ENCODE measurements at places on chromosomes 1 and 21. TPM values are rescaled to one million over a fixed set of nuclear protein-coding genes. Genes with fewer than 3 reads are reported as not detected.

SPATA1 gene
- 1.7 TPM for total RNA-seq

GRCh38 chr21:17799414-17800164 is 19.6 kb downstream of the C21orf91 start:
- peaks cover 29% of the 10 kb centered on the region for H3K4me1 ChIP-seq
- no peak overlapping the region for H3K4me3 ChIP-seq
- H3K27me3 ChIP-seq, result no peaks in the 10 kb centered on the region
- DNase-seq, result no peak
- H3K36me3 ChIP-seq, result no peaks in the 10 kb centered on the region

DNA sequence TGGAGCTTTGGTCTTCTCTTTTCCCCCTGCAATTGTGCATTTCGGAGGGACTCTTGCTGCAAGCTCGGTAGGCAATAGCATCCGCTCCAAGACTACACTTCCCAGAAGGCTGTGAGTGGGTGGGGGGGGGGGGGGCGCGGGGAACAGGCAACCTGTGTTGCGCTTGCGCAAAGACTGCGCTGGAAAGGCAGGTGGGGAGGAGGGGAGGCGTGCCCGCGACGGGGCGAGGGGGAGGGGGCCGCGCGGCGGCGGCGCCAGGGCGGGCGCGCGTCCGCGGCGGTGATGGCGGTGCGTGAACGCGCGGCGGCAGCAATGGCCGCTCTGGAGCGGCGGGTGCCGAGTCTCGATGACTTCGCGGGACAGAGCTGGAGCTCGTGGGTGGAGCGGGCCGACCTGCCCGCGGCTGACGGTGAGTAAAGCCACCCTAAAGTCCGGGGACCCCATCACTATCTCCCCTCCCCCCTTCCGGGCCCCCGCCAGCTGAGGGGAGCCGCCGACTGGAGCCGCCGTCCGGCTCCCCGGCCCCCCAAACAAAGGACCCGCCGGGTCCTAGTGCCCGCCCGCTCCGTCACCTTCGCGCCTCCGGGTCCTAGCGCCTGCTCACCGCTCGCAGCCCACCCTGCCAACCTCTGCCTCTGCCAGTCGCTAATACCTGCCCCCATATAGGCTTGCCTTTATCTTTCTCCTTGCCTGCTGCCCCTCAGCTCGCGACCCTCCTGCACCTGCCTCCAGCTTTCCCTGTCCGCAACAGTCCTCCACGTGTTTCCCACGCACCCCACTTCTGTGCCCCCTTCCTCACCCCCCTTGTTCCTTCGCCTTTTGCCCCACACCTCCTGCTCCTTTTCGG is at the start of gene ATXN7L2:
Gene ATXN7L2, plus strand, starts transcription at position 234 of the 847 bp plus-strand sequence. Its CDS starts 49 bp downstream, at position 283.
- DNase-seq, result peak; percentile 91
- H3K27me3 ChIP-seq, result no peaks in the 10 kb centered on the region
- peaks cover 18% of the 10 kb centered on the region for H3K4me1 ChIP-seq
- H3K36me3 ChIP-seq, result no peaks in the 10 kb centered on the region
- peak within 1 kb of the TSS; percentile 96 for H3K27ac ChIP-seq

GRCh38 chr1:154726896-154727753 is 119.1 kb upstream of the ADAR start:
- H3K27me3 ChIP-seq, result no peaks in the 10 kb centered on the region
- no peak for DNase-seq
- no peak overlapping the region for H3K4me3 ChIP-seq
- H3K27ac ChIP-seq, result no peak overlapping the region
- H3K36me3 ChIP-seq, result no peaks in the 10 kb centered on the region
- H3K4me1 ChIP-seq, result peaks cover 14% of the 10 kb centered on the region

PAPPA2 gene
- total RNA-seq, result 0.10 TPM

- H3K4me3 ChIP-seq, result no peak overlapping the region
- H3K36me3 ChIP-seq, result no peaks in the 10 kb centered on the region
- H3K4me1 ChIP-seq, result no peaks in the 10 kb centered on the region
- H3K27me3 ChIP-seq, result no peaks in the 10 kb centered on the region
Observed at GRCh38 chr21:16322454-16322853, 592.7 kb downstream of the USP25 start.

DNA sequence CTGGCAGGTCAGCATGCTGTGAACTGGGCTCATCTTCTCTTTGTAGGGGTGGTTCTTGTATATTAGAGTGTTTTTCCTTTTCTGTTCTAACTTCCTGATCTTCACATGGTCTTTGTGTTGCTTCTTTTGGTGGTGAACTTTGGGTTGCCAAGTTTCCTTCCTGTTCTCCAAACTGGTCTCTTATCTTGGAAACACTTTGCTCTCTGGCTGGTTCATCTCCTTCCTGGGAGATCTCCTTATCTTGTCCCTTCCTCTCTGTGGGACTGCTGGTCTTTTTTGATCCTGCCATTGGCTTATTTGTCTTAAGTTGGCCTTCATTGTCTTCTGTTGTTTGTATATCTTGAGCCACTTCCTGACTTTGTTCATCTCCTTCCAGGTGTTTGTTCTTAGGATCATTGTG is 2.1 kb downstream of the TCHHL1 start:
- H3K27ac ChIP-seq, result no peak overlapping the region
- no peaks in the 10 kb centered on the region for H3K36me3 ChIP-seq
- H3K4me1 ChIP-seq, result no peaks in the 10 kb centered on the region
- H3K27me3 ChIP-seq, result no peaks in the 10 kb centered on the region
- DNase-seq, result no peak
- H3K4me3 ChIP-seq, result no peak overlapping the region

- no peak for DNase-seq
- no peaks in the 10 kb centered on the region for H3K27me3 ChIP-seq
- peaks cover 14% of the 10 kb centered on the region for H3K4me1 ChIP-seq
Observed at GRCh38 chr1:5513179-5513578, 479.0 kb downstream of the NPHP4 start.

- no peaks in the 10 kb centered on the region for H3K4me1 ChIP-seq
- H3K36me3 ChIP-seq, result no peaks in the 10 kb centered on the region
- H3K4me3 ChIP-seq, result no peak overlapping the region
- H3K27me3 ChIP-seq, result no peaks in the 10 kb centered on the region
Observed at GRCh38 chr1:202088206-202088605, 34.5 kb upstream of the GPR37L1 start.

FOXO6 gene
- 0.61 TPM for total RNA-seq

NPHS2 gene
- total RNA-seq, result not detected

GRCh38 chr1:109619576-109620400 is at the start of the genes AMPD2 and GNAT2:
Gene AMPD2 (plus strand): TSS chr1:109619837. CDS start chr1:109621176, 1,339 bp downstream.
Gene GNAT2 (minus strand): TSS chr1:109619616. CDS start chr1:109612870, 6,746 bp downstream.
- peak within 1 kb of the TSS; percentile 76 for H3K4me3 ChIP-seq
- no peaks in the 10 kb centered on the region for H3K27me3 ChIP-seq
- peak; percentile 90 for DNase-seq
- no peaks in the 10 kb centered on the region for H3K36me3 ChIP-seq

RAB13 gene
- total RNA-seq, result 33.9 TPM

GSTM3 gene
- 15.1 TPM for total RNA-seq

DNA sequence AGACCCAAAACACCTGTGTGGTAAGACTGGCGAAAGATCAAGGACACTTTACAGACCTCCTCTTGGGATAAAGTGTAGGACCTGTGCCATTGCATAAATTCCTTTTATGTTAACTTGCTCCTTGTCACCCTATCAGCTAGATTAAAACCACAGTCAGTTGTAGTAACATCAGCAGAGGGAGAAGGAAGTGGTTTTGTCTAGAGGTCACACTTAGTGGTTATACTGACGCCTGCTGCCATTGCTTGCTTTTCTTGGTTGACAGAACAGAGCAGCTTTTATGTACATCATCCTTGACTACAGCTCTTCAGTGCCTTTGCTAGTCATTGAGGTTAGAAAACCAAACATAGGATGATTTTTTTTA is 101.4 kb downstream of the PBX1 start:
- no peak for DNase-seq
- no peaks in the 10 kb centered on the region for H3K27me3 ChIP-seq
- H3K36me3 ChIP-seq, result no peaks in the 10 kb centered on the region
- peak overlapping the region; percentile 2 for H3K27ac ChIP-seq
- peaks cover 22% of the 10 kb centered on the region for H3K4me1 ChIP-seq
- H3K4me3 ChIP-seq, result no peak overlapping the region

GRCh38 chr1:241253471-241253870 is 103.5 kb downstream of the RGS7 start:
- H3K27ac ChIP-seq, result no peak overlapping the region
- no peak for DNase-seq
- H3K27me3 ChIP-seq, result no peaks in the 10 kb centered on the region
- no peaks in the 10 kb centered on the region for H3K36me3 ChIP-seq

GRCh38 chr1:58709540-58710175 is 9.8 kb upstream of the MYSM1 start:
- no peak for DNase-seq
- no peaks in the 10 kb centered on the region for H3K36me3 ChIP-seq
- H3K4me3 ChIP-seq, result no peak overlapping the region
- no peaks in the 10 kb centered on the region for H3K27me3 ChIP-seq
- no peaks in the 10 kb centered on the region for H3K4me1 ChIP-seq

DNA sequence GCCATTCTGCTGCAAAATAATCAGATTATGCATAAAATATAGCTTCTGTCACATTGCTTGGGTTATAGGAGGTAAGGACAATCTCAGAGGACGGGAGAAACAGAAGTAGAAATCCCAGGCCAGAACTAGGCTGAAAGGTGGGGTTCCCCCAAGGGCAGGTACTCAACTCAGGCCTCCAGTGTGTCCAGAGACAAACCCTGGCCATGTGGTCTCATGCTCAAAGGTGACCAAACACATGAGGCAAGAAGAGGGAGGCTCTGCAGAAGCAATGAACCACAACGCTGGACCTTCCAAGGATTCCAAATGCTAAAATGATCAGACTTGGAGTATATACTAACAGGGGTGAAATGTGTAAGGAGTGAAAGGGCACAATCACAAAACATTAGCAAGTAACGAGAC is 103.8 kb downstream of the DMRTB1 start:
- H3K4me3 ChIP-seq, result no peak overlapping the region
- no peaks in the 10 kb centered on the region for H3K4me1 ChIP-seq
- no peak overlapping the region for H3K27ac ChIP-seq

KIRREL1 gene
- 27.2 TPM for total RNA-seq

- no peak for DNase-seq
- H3K4me1 ChIP-seq, result no peaks in the 10 kb centered on the region
- no peak overlapping the region for H3K4me3 ChIP-seq
- H3K36me3 ChIP-seq, result no peaks in the 10 kb centered on the region
Observed at GRCh38 chr1:12112711-12113161, 49.6 kb downstream of the TNFRSF8 start.

SHISAL2A gene
- not detected for total RNA-seq

SPAG17 gene
- 6.8 TPM for total RNA-seq

NBPF4 gene
- total RNA-seq, result not detected

- H3K36me3 ChIP-seq, result no peaks in the 10 kb centered on the region
- DNase-seq, result no peak
- H3K4me1 ChIP-seq, result no peaks in the 10 kb centered on the region
- no peak overlapping the region for H3K27ac ChIP-seq
- H3K27me3 ChIP-seq, result no peaks in the 10 kb centered on the region
Observed at GRCh38 chr1:246311461-246311860, 195.6 kb downstream of the SMYD3 start.

LEMD1 gene
- total RNA-seq, result 1.1 TPM

KRTAP19-1 gene
- not detected for total RNA-seq

GJA8 gene
- total RNA-seq, result not detected

DNM3 gene
- 30.4 TPM for total RNA-seq

CA6 gene
- total RNA-seq, result not detected

DNA sequence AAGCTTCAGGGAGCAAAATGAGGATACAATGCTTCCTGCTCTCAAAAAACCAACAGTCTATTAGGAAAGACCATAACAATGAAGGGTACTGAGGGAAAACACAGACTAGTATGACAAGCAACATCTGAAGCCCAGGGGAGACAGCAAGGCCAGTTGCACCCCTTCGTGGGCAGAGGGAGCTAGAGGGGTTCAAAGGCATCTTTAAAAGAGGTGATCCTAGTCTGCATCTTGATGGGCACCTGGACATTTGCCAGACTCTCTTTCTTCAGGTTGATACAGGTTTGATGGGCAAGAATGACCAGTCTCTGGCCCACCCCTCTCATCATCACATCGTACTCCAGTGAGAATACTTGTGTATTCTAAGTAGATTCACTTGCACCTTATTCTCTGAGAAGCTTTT is 177.7 kb downstream of the VAV3 start:
- H3K36me3 ChIP-seq, result no peaks in the 10 kb centered on the region
- peak; percentile 27 for DNase-seq
- no peak overlapping the region for H3K4me3 ChIP-seq
- H3K27ac ChIP-seq, result peak overlapping the region; percentile 27
- H3K27me3 ChIP-seq, result no peaks in the 10 kb centered on the region
- peaks cover 33% of the 10 kb centered on the region for H3K4me1 ChIP-seq

DNA sequence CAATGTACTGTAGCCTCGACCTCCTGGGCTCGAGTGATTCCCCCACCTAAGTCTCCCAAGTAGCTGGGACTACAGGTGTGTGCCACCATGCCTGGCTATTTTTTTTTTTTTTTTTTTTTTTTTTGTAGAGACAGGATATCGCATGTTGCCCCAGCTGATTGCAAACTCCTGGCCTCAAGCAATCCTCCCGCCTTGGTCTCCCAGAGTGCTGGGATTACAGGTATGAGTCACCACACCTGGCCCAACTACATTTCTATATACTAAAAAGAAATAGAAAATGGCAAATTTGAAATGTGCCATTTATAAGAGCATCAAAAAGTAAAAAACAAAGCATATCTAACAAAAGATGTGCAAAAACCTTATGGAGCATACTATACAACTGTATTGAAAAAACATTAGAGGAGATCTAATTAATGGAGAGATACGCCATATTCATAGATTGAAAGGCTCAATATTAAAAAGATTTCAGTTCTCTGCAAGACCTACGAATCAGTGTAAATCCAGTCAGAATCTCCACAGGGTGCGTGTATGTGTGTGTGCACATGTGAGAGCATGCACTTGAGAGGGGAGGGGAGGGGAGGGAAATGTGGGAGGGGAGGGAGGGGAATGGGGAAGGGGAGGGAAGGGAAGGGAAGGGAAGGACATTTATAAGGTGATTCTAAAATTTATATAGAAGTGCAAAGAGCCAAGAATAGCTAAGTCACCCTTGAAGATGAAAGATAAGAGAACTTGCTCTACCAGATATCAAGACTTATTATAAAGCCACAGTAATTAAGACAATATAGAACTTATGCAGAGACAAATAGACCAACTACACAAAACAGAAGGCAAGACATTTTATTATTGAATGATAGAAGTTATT is 15.5 kb upstream of the PADI4 start:
- H3K4me3 ChIP-seq, result no peak overlapping the region
- H3K36me3 ChIP-seq, result no peaks in the 10 kb centered on the region
- no peak overlapping the region for H3K27ac ChIP-seq
- no peaks in the 10 kb centered on the region for H3K27me3 ChIP-seq

- no peaks in the 10 kb centered on the region for H3K36me3 ChIP-seq
- H3K4me1 ChIP-seq, result no peaks in the 10 kb centered on the region
- no peak overlapping the region for H3K4me3 ChIP-seq
- H3K27ac ChIP-seq, result no peak overlapping the region
- no peak for DNase-seq
Observed at GRCh38 chr21:15159382-15160020, 94.7 kb upstream of the NRIP1 start.

All from upper lobe of left lung (tissue), 6 donors.